DMS53 (cell line): ENCODE measurements at places on chromosomes 1 and 21.
A peak's percentile ranks its signal among the peaks of the same experiment; 100 is the strongest.

GRCh38 chr1:56331892-56332567 lies 247.3 kb downstream of the PLPP3 start:
- peak; percentile 20 for DNase-seq

- DNase-seq = peak; percentile 27
Measured at GRCh38 chr21:35616090-35616489, 444.2 kb downstream of the SETD4 start.

- DNase-seq = no peak
Measured at GRCh38 chr1:234735916-234736315, 125.9 kb upstream of the IRF2BP2 start.

- peak; percentile 95 for DNase-seq
Measured at GRCh38 chr1:97277891-97278654, 556.5 kb downstream of the PTBP2 start.

DNA sequence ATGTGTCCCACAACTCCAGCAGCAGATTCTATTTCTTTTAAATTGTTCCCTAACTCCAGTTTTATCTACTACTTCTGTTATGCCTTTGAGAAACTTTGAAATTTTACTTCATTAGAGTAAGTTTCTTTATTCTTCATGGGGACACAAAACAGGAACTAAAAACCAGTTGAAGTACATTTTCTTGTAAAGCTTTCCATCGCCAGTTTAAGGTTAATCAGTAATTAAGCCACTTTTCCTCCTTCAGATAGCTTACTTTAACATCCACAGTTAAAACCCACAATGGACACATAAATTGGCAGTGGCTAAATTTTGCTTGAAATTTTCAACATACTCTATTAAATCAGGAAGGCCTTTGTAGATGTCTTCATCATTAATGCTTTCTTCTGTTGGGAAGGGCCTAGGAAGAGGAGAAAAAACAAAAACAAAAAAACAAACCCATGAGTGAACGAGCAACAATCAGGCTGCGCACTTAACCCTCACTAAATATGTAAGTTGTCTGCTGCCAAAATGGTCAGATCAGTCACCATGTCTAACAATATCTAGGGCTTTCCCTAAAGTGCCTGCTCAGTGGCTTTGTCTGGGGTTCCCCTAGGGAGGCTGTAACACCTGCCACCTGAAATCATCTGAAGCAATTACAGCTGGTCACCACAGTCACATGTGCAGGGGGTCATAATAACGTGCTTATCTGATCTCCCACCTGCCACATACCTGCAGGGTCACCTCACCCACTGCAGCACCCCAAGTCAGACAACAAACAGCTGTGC lies 187.9 kb downstream of the VAV3 start:
- DNase-seq = peak; percentile 14

DNA sequence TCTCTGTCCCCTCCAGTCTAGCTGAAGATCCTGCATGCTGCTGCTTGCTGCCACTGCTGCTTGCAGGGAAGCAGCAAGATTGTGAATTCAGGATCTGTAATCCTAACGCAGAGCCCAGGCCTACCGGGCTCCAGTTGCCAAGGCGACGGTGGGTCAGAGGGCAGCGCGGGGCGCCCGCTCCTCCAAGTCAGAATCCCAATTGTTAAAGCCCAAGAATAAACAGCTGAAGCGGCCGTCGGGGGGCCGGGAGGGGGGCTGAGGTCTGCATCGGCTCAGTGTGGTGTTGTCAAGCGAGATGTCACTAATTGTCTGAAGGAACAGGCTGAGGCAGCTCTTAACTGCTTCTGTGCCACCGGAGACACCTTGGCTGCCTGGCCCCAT lies 36.8 kb downstream of the AHDC1 start:
- no peak for DNase-seq
